ENCODE measurements at places on chromosomes 5 and 9.

- DNase-seq, result no peak
These were observed 121.2 kb downstream of the RAB3C start for GRCh38 chr5:58703925-58704555.

DNA sequence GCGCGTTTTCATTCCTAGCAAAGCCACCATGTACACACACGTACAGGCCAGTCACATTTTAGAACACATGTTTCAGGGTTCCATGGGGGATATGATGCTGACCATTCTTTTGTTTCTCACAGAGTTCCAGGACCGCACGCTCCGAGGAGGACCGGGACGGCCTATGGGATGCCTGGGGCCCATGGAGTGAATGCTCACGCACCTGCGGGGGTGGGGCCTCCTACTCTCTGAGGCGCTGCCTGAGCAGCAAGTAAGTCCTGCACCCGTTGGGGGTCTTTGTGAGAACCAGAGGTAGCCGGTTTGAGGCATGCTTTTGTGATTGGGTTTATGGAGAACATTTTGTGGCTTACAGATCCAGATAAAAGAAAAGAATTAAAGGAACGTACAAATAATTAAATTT lies 30.8 kb downstream of the ADAMTSL1 start:
- no peak for DNase-seq

- no peak for DNase-seq
These were observed 13.9 kb downstream of the NEK6 start for GRCh38 chr9:124271660-124272059.

GRCh38 chr9:134570711-134571325 lies 70.8 kb upstream of the COL5A1 start:
- DNase-seq, result no peak

- no peak for DNase-seq
These were observed 11.1 kb upstream of the IFNA5 start for GRCh38 chr9:21316032-21316842.

DNA sequence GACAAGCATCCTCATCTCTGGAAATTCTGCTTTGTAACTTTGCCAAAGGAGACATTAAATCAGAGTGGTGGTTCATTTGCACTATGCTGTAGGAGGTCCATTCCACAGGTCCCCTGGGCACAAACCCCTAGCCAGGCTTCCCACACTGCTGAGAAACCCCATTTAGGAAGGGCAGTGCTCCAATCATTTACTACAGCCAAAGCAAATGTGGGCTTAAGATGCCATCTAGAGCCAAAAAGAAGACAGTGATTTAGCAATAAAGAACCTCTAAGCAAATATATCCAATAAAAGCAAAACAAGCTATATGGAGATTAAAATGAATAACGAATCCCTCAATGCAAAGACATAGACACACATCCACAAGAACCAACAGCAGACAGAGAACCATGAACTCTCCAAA lies 129.0 kb upstream of the ALDH1B1 start:
- no peak for DNase-seq

GRCh38 chr9:124256517-124257069 lies 1.2 kb upstream of the NEK6 start:
- DNase-seq, result no peak

GRCh38 chr5:136132087-136132486 lies 558 bp upstream of the SMAD5 start:
- DNase-seq, result no peak

GRCh38 chr5:107805166-107805565 lies 134.4 kb upstream of the EFNA5 start:
- DNase-seq, result no peak

DNA sequence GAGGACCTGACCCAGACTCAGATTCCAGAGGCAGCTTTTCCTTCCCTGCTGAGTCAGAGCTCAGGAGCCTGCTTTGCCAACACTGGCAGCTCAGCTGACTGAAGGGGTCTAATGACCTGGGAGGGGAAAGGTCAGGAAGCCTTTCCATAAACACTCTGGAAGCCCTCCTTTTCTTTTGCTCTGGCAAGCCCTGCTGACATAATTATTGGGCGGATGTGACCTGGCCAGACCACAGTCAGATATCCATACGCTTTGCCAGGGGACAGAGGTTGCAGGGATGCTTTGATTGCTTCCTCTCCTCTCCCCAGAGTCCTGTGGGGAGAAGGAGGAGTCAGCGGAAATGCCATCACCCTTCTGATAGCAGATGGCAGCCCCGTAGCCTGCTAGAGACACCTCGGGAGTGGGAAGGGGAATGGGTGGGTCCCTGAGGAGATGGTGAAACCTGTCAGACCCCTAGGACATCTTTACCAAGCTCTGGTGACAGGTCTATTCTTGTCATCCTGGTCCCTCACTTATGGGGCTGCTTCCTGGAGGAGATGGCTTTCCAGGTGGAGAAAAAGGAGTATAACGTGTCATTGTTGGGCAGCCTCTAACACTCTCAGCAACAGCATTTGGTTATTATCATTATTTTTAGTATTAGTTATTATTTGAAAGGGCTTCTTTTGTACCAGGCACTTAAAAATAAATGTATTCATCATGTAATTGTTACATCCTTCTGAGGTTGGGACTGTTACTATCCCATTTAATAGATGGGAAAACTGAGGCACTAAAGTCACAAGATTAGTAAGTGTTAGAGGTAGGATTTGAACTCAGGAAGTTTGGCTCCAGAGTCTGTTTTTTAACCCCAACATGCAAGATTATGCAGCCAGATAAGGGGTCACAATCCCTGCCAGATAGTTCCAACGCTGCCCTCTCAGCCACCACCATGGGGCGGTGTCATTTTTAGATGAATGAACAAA lies 11.6 kb downstream of the COL27A1 start:
- no peak for DNase-seq

- DNase-seq, result no peak
These were observed 91.2 kb upstream of the ERBIN start for GRCh38 chr5:65835191-65835590.

- no peak for DNase-seq
These were observed 35.6 kb downstream of the ADRA1B start for GRCh38 chr5:159951834-159952233.

GRCh38 chr5:127389601-127390000 lies 99.0 kb downstream of the MEGF10 start:
- no peak for DNase-seq

GRCh38 chr9:38057416-38058195 lies 11.4 kb downstream of the SHB start:
- no peak for DNase-seq

DNA sequence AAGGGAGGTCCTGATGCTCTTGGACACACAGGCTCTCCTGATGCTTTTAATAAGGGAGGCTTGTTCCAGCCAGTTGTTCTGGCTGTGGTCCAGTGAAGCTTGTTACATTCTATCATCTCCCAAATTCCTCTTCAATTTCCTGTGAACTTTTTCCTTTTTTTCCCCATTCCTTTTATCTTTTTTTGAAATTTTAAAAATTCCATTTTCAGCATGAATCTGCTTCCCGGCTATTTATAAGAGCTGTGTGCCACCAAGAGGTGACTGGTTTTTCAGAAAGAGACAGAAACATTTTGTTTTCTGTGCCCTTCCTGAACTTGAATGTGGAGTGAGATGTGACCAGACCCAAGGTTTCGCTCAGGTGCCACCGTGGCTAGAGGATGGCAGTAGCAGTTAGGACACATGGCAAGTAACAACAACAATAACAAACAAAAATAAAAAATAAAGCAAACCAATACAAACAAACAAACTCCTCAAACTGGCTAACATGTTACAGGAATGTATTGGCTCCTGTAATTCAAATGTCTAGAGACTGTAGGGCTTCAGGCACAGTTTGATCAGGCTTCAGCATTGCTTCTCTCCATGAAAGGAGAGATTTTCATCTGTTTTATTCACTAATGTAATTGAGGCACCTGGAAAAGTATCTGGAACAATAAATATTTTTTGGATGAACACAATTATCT lies 121.1 kb downstream of the BOD1 start:
- no peak for DNase-seq

DNA sequence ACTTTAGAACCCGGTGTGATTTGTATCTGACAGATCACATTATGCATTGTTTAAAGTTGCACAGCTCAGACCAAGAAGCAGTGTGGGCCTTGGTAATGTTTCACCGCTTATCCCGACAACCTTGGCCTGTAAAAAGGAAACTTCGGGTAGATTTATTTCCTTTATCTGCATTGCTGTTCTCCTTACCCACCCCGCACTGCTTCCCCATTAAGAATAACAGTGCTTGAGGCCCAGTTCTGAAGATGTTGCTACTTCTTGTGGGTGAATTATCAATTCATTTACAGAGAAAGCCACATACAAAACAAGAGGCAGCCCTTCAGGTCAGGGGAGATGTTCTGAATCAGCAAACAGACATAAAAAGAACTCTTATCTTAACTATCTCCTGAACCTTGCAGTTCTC lies 8.4 kb downstream of the SMARCA2 start:
- no peak for DNase-seq

- peak; percentile 39 for DNase-seq
These were observed 332.3 kb downstream of the CWC27 start for GRCh38 chr5:65100911-65101631.

- DNase-seq, result no peak
These were observed 8.9 kb upstream of the TNIP1 start for GRCh38 chr5:151089726-151090125.

DNA sequence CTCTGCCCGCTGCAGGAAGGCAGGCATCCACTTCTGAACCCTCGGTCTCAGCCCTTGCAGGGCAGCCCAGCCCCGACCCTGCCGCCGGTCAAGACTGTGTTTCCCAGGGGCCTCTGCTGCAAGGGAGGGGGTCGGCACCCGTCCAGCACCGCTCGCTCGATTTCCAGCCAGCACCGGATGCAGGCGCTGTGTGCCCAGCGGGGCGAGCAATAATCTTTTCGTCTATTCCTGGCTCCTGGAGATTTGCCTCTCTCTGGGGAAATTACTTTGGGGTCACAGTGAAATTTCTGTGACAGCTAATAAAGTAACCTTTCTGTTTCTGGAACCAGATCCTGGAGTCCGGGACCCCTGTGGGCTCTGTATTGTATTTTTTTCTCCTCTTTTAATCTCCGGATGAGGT lies 155.3 kb downstream of the COL23A1 start:
- DNase-seq, result no peak

- DNase-seq, result no peak
These were observed 8.7 kb downstream of the TAS2R1 start for GRCh38 chr5:9621379-9621903.

- DNase-seq, result no peak
These were observed 28.7 kb upstream of the TIMD4 start for GRCh38 chr5:156991714-156992113.

GRCh38 chr5:79845448-79846197 lies 145.4 kb downstream of the MTX3 start:
- DNase-seq, result no peak

DNA sequence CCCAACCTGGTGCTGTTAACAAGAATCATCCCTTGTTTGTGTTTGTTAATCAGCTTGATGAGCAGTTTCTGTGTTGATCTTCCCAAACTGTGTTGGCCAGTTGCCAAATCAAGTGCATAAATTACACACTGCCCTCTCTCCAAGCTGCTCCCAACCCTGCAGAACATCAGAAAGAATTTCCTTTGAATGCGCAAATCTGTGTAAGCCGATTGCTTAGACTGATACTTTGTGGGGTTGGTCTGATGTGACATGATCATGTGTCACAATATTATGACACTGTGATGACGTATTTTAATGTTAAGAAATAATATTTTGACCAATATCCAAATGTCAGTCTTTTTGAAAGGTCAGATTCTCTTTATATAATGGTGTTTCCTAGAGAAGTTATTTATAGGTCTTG lies 766.4 kb upstream of the WWC1 start:
- DNase-seq, result no peak

- DNase-seq, result no peak
These were observed 209.5 kb downstream of the CD180 start for GRCh38 chr5:66987126-66987525.

- peak; percentile 65 for DNase-seq
These were observed 80.7 kb downstream of the C9orf152 start for GRCh38 chr9:110126986-110127864.

DNA sequence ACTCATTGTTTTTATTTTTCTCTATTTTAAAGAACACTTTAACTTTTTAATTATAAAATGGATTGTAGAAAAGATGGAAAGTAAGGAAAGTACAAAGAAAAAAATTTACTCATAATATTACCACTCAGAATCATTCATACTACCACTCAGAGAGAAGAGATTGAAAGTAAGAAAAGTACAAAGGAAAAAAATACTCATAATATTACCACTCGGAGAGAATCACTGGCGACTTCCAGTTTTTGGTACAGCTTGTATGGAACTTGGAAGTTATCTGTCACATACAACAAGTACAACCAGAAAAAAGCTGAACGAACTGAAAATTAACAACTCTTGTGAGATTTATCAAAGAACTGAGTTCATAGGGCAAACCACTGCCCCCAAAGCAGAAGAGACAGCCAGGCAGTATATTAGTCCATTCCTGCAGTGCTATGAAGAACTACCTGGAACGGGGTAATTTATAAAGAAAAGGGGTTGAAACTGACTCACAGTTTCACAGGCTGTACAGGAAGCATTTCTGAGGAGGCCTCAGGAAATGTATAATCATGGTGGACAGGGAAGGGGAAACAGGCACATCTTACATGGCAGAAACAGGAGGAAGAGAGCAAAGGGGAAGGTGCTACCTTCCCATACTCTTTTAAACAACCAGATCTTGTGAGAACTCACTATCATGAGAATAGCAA lies 183.9 kb downstream of the SMARCA2 start:
- DNase-seq, result no peak

DNA sequence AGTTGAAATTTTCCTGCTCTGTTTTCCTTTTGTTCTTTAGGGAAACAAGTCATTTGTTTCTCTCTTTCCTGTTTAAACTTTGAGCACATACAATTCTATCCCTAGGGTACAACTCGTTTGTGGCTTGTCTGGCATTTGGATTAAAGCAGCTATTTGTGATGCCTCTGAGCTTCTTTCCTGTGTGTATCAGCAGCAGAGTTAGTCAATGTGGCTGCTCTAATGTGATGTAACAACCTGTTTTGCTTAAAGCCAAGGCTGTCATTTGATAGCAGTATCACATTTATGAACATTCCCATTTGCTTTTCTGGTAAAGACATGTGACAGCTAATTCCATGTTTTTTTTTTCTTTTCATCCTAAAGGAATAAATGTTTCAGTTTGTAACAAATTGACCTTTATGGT lies 314.3 kb upstream of the CHD1 start:
- DNase-seq, result no peak

- DNase-seq, result no peak
These were observed 308.2 kb downstream of the ARL15 start for GRCh38 chr5:54001976-54002775.
